ENCODE measurements at places on chromosomes 16 and 17. TPM values are rescaled to one million over a fixed set of nuclear protein-coding genes. Genes with fewer than 3 reads are reported as not detected.

The DNAI2 gene
- 0.13 TPM for total RNA-seq

The NOD2 gene
- 1.0 TPM for total RNA-seq

The ABCA6 gene
- 2.2 TPM for total RNA-seq

The INO80E gene
- total RNA-seq: 13.0 TPM

The PYDC1 gene
- total RNA-seq: not detected

The IGSF6 gene
- total RNA-seq: under 0.01 TPM

The LRRC75A gene
- total RNA-seq: 1.2 TPM

The HLF gene
- total RNA-seq: not detected

The BAHCC1 gene
- total RNA-seq: 2.1 TPM

The ZNF213 gene
- 2.8 TPM for total RNA-seq

The TMC7 gene
- total RNA-seq: 2.2 TPM

The GLP2R gene
- not detected for total RNA-seq

The OGFOD1 gene
- 44.3 TPM for total RNA-seq

The CCDC40 gene
- total RNA-seq: 0.90 TPM
